LNCaP clone FGC (cell line): ENCODE measurements at places on chromosomes 11 and 22.

- no peak for DNase-seq
Measured at GRCh38 chr22:43213051-43213450, 26.1 kb upstream of the TTLL12 start.

GRCh38 chr22:43854786-43855271, 7.5 kb downstream of the SULT4A1 start:
- no peak for DNase-seq

DNA sequence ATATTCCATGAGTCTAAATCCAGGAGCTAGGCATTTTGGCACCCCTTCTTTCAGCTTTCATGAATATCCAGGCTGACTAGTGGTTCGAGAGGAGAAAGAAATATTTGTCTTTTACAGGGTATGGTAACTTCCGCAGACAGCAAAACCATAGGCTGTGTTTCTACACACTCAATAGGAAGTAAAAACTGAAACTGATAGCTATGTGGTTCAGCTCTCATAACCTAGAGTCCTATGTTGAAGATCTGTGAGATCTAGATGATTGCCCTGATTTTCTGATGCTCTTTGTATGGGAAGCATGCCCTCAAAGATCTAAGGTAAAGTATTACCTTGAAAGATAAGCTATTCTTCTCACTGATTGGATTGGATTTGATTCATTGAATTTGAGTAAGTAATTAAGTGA, 118.3 kb downstream of the CD44 start:
- DNase-seq = no peak

- no peak for DNase-seq
Measured at GRCh38 chr11:69992943-69993694, 85.0 kb upstream of the ANO1 start.

GRCh38 chr11:16346975-16347374, 9.4 kb downstream of the SOX6 start:
- DNase-seq = no peak

DNA sequence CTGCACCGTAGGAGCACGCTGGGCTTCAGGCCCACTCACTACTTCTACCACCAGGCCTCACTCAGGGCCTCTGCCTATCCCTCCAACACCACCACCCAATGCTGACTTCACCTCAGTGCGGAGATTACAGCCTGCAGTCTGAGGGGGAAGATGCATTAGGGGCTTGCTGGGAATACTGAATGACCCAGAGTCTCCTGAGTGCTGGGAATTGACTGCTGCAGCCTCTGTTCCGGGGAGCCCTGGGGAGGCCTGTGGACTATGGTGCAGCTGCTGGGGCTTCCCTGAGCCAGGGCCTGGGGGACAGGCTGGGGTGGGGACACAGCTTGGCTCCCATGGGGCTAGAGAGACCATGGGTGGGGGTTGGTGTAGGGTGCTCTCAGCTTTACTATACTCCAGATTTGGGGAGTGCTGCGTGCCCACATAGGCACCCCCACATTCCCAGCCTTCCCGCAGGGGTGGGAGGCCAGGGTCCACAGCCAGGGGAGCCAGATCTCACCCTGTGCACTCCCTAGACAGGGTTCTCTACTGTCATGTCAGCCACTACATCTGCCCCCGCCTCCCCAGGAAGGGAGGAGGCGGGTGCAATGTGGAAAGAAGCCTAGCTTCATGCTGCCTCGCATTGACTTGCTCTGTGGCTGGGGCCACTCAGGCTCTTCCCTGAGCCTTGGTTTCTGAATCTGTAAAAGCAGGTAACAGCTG, 44.4 kb downstream of the GDPD5 start:
- DNase-seq = no peak

DNA sequence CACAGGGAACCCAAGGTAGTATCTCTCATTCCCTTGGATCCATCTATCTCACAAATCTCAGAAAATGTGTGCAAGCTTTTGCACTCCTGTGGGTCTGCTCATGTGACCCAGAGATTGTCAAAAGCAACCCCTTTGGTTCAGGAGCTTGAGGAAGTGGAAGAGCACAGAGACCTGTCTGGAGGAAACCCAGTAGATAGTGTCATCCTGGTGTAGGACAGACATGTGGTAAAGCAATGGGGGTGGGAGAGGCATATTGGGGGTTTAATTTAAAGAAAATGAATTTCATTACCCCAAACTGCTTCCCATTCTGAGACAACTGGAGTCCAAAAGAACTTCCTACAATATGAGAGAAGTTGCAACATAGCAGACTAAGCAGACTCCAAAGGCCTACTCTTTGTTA, 5.8 kb upstream of the MS4A14 start:
- DNase-seq = no peak

DNA sequence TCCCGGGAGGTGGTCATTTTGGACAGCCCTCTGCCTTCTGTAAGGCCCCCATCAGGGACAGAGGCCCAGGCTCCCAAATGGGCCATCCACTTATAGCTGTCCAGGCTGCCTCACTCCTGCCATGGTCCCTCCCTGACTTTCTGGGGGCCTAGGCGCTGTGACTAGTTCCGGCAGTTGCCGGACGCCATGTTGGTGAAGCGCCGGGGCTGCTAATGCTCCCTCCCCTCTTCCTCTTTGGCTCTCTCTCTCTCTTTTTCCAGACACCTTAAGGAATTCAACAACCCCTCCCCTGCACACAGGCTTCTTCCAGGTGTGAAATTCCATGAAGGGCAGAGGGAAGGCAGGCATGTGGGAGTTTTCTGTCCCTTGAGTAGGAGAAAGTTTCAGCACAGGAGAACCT, 445.6 kb downstream of the SOX6 start:
- DNase-seq = no peak

DNA sequence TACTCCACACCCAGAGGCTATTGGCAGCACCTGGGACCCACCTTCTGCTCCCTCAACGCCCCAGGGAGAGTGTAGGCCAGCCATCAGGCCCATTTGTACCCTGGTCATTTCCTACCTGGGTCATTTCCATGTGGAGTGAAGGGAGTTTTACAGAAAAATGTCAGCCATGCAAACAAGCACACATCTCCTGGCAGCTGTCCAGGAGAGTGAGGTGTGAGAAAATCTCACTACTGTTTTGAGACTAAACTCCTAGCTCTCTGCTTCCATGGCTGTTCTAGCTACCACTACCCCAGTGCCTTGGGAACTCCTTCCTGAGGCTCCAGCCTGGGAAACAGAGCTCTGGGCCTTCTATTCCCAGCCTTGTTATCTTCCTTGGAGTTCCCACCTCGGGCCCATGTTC, 2.8 kb upstream of the TMPRSS13 start:
- no peak for DNase-seq

DNA sequence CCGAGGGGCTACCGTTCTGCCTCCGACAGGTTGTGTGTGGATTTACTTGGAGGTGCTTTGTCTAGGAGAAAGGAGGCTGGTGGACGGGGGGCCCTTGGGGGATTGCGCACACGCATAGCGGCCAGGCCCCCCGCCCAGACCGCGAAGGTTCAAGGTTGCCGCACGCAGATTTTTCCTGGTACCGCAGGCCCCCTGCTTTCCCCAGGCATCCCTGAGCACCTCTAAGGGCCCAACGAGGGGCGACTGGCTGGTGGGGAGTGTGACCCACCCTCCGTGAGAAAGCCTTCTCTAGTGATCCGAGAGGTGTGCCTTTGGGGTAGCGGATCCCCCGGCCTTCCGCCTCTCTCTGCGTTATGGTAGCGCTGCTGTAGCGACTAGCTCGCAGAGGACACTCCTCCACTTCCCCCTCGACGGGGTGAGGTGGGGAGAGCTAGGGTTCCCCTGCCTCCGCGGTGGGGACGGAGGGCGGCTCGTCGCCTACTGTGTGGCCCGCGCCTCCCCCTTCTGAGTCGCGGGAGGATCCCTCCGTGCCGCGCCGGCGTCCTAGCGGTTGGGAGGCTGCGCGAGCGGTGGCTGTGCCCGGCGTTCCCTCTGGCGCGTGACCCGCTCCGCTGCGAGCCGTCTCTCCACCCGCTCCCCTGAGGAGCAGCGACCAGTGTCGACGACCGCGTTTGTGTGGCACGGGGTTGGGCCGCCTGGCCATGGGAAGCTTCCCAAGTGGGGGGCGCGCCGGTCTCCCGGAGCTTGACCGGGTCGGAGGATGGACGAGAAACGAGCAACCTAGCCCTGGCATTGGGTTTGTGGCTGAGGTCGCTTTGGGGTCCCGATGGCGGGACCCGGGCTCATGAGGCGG, 3900.0 kb upstream of the OR11H1 start:
- DNase-seq = no peak

DNA sequence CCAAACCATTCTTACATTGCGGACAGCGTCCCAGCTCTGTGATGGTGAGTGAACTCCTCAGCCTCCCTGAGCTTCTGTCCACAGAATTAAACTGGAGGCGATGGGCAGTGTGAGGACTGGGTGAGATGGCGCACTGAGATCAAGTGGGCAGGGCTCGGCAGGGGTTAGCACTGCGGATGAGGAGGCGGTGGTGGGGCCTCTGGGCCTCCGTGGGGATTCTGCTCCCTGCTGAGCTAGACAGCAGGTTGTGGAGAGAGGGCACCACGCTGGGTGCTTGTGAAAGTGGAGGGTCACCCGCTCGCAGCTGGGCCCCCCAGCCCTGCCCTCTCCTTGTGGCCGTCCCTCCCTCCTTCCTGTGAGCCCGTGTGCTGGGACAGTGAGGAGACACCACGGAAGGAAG, 25.6 kb upstream of the PARVG start:
- no peak for DNase-seq

DNA sequence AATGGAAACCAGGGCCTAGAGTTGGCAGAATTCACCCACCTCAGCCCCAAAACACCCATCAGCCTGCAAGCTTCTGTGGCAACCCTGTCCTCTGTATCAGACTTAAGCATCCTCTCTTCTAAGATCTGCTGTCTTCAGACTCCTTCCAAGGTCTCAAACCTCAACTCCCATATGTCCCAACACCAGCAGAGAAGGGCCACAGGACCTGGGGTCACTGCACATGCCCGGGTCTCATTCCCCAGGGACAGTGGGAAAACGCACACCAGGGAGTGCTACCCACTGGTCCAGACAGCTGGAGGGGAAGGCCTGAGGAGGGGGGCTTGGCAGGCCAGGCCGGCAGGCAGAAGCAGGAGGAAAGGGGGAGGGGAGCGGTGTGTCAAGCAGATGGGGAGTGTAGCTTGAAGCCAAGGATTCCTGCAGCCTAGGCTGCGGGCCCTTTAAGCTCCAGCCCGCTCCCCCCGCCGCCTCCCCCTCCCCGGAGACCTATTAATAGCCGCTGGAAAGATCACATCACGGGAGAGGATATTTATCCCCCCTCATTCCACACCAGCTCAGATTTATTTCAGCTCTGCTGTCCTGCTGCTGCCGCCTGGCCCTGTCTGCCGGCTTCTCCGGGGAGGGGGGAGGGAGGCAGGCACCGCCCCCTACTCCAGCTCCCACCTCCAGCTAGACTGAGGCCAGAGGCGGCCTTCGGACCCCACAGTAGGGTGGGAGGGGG, 16.7 kb downstream of the BCL9L start:
- no peak for DNase-seq

DNA sequence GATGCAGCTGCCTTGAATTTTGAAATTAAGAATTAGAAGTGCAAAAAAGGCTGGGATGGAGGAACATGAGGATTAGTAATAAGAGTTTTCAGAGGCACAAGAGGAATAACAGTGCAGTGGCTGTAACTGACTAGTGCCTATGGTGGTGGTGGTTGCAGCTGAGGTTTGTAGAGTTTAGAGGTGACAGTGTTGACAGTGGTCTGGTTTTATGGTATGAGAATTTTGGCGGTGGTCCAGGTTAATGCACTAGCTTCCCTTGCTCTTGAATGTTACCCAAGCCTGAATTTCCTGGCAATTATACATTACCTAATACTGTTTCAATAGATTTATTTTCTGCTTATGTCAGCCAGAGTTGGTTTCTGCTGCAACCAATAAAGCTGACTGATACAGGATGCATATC, 112.8 kb upstream of the C11orf87 start:
- no peak for DNase-seq

- DNase-seq = no peak
Measured at GRCh38 chr11:109300211-109300610, 121.8 kb upstream of the C11orf87 start.

DNA sequence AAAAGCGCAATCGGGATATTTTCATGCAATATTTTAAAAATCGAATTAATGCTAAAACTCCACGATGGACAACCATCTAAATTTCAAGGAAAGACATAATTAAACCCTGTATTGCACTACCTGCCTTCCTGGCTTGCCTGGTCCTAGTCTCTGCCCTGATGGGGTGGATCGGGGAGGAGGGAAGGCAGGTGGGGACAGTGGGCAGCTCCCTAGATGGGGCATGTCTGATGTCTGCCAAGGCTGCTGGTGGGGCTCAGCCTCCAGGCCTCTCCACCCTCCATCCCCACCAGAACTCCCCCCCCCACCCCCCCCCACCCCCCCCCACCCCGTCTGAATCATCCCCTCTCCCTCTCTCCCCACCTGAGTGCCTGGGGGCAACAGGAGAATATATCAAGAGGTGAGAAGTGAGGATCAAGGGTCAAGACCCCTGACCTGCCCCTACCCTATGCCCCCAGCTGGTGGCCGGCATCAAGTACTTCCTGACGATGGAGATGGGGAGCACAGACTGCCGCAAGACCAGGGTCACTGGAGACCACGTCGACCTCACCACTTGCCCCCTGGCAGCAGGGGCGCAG, 650 bp downstream of the CST6 start:
- DNase-seq = no peak
